ENCODE measurements at places on chromosomes 11 and 22.
A peak's percentile ranks its signal among the peaks of the same experiment; 100 is the strongest.

GRCh38 chr11:79045018-79045799 is 395.6 kb downstream of the TENM4 start:
- H3K36me3 ChIP-seq: no peaks in the 10 kb centered on the region
- H3K4me1 ChIP-seq: no peaks in the 10 kb centered on the region
- no peak overlapping the region for H3K4me3 ChIP-seq
- H3K27me3 ChIP-seq: no peaks in the 10 kb centered on the region

GRCh38 chr11:126008956-126009355 is 53.7 kb downstream of the CDON start:
- H3K4me3 ChIP-seq: no peak overlapping the region
- H3K27ac ChIP-seq: no peak overlapping the region
- H3K4me1 ChIP-seq: no peaks in the 10 kb centered on the region

GRCh38 chr22:46923394-46923793 is 160.9 kb downstream of the TBC1D22A start:
- DNase-seq: no peak
- H3K36me3 ChIP-seq: no peaks in the 10 kb centered on the region
- H3K4me1 ChIP-seq: no peaks in the 10 kb centered on the region
- H3K27me3 ChIP-seq: no peaks in the 10 kb centered on the region
- no peak overlapping the region for H3K4me3 ChIP-seq

DNA sequence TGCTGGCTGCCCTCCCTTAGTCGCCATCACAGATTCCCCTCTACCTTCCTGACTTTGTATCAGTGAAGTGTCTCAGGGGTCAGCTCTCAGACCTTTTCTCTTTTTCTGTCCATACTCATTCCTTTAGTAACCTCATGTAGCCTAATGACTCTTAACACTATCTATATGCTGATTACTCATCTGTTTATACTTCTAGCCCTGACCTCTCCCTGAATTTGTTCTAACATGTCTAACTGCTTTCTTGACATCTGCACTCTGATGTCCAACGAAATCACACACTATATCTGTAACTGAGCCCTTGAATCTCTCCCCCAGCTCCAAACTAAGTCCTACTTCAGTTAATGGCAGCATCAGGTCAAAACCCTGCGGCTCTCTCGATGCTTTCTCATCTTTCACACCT is 135.8 kb upstream of the TIMP3 start:
- no peak overlapping the region for H3K4me3 ChIP-seq
- no peaks in the 10 kb centered on the region for H3K36me3 ChIP-seq
- H3K4me1 ChIP-seq: no peaks in the 10 kb centered on the region
- H3K27ac ChIP-seq: no peak overlapping the region
- DNase-seq: no peak

- H3K4me3 ChIP-seq: no peak overlapping the region
- DNase-seq: no peak
- no peak overlapping the region for H3K27ac ChIP-seq
- H3K27me3 ChIP-seq: no peaks in the 10 kb centered on the region
- H3K36me3 ChIP-seq: no peaks in the 10 kb centered on the region
Observed at GRCh38 chr11:8567602-8568198, 26.3 kb downstream of the STK33 start.

- H3K4me3 ChIP-seq: no peak overlapping the region
- DNase-seq: peak; percentile 87
- no peaks in the 10 kb centered on the region for H3K27me3 ChIP-seq
- H3K36me3 ChIP-seq: no peaks in the 10 kb centered on the region
Observed at GRCh38 chr22:35452351-35452781, 52.4 kb downstream of the MCM5 start.

DNA sequence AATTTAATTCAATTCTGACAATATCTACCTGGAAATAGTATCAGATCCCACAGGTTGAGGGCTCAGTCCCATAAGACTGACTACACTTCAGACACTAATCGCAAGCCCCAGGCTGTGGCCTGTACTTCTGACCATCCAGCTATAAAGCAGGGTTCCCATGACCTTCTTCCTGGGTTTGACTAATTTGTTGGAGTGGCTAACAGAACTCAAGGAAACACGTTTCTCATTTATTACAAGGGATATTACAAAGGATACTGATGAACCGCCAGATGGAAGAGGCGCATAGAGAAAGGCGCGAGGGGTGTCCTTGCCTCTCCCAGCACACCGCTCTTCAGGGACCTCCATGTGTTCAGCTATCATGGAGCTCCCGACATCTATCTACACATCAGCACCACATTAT is 13.7 kb downstream of the CLTCL1 start:
- no peaks in the 10 kb centered on the region for H3K4me1 ChIP-seq
- H3K4me3 ChIP-seq: no peak overlapping the region
- no peak for DNase-seq
- H3K36me3 ChIP-seq: no peaks in the 10 kb centered on the region
- H3K27me3 ChIP-seq: no peaks in the 10 kb centered on the region

DNA sequence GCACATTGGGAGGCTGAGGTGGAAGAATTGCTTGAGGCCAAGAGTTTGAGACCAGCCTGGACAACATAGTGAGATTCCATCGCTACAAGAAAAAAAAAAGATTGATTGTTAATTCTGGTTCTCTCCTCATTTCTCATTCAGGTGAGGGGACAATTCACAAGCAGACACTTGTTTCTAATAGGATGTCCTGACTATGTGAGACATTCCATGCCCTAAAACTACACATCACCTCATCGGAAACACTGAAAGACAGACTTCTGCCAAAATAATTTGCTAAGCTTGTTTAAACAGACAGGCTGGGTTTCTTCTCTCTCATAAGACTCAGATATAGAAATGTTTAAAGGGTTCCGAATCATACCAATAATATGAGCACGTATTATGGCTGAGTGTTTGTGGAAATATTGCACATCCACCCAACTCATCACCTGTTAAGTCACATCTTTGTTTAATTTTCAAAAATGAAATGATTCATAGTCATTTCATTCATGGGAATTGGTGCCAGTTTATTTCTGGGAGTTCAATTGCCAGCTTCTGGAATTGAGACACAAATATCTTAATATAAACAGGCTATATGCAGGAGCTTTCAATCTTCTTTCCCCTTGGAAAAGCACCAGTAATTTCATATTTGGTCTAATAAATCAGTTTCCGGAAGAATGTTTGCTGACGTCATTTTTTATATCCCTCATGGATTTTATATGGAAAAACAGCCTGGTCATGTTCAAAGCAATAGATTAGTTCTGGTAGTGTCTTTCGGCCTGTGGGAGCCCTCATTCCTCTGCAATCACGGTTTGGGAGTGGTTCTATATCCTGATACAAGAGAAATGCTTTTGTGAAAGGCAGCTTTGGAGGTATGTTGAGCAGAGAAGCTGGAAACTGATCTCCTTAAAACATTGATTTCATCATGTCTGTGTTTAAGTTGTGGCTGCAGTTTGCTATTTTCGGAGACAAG is 87.0 kb downstream of the BDNF start:
- H3K27ac ChIP-seq: no peak overlapping the region
- DNase-seq: no peak
- H3K4me1 ChIP-seq: no peaks in the 10 kb centered on the region
- no peak overlapping the region for H3K4me3 ChIP-seq
- H3K36me3 ChIP-seq: no peaks in the 10 kb centered on the region

DNA sequence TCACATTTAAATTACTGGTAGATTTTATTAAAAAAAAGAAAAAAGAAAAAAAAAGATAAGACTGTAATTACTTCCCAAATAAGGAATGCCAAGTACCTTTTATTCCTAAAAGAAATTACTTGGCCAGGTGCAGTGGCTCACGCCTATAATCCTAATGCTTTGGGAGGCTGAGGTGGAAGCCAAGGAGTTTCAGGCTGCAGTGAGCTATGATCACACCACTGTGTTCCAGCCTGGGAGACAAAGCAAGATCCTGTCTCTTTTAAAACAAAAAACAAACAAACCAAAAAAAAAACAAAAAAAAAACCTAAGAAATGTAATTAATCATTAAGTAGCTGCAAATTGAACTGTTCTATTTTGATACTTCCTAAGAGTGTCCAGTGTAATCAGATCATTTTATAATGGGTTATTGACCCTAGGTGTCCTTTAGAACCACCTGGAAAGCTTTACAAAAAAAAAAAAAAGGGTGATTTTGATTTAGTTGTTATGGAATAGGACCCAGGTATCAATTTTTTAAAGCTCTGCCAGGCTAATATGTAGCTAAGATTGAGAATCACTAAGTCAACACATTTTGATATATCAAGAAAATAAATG is 10.8 kb downstream of the LIN7C start:
- H3K4me1 ChIP-seq: no peaks in the 10 kb centered on the region
- DNase-seq: no peak
- H3K27ac ChIP-seq: no peak overlapping the region

- no peak overlapping the region for H3K27ac ChIP-seq
- no peaks in the 10 kb centered on the region for H3K27me3 ChIP-seq
- DNase-seq: no peak
Observed at GRCh38 chr11:130219148-130219547, 59.6 kb downstream of the ST14 start.

DNA sequence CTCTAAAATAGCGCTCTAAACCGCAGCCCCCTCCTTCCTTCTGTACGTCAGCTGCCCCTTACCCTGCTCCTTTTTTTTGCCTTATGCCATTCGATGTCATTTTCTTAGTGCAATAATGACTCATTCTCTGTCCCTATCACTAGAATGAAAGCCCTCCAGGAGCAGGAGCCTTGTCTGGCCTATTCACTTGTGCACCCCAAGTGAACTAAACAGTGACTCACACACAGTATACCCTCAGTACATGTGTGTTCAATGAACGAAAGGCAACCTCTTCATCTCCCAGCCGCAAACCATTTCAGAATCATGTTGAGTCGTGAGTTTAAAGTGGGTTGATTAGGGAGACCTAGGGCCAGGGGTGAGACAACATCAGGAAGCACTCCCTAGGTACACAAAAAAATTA is 50.7 kb upstream of the SPATA19 start:
- no peak for DNase-seq
- no peaks in the 10 kb centered on the region for H3K27me3 ChIP-seq
- no peak overlapping the region for H3K4me3 ChIP-seq
- no peaks in the 10 kb centered on the region for H3K4me1 ChIP-seq
- H3K36me3 ChIP-seq: no peaks in the 10 kb centered on the region

Measured in transverse colon (tissue), 4 donors.